Activated CD4-positive, alpha-beta memory T cell treated with anti-CD3 and anti-CD28 coated beads, Interleukin-2, amount 10 ng/mL, durations not matched to agents 7 days and 5 days (primary cell): ENCODE measurements at places on chromosomes 7 and 10. TPM values are rescaled to one million over a fixed set of nuclear protein-coding genes. Genes with fewer than 3 reads are reported as not detected.

GPR22 gene
- not detected for total RNA-seq

PDE1C gene
- not detected for total RNA-seq

KIFBP gene
- total RNA-seq, result 16.4 TPM

BLNK gene
- not detected for total RNA-seq

GATA3 gene
- 112 TPM for total RNA-seq

TUBAL3 gene
- not detected for total RNA-seq
